ENCODE measurements at places on chromosomes 7 and 10.
A peak's percentile ranks its signal among the peaks of the same experiment; 100 is the strongest.

- DNase-seq, result no peak
These were observed 182.2 kb downstream of the PHF14 start for GRCh38 chr7:11155883-11156282.

DNA sequence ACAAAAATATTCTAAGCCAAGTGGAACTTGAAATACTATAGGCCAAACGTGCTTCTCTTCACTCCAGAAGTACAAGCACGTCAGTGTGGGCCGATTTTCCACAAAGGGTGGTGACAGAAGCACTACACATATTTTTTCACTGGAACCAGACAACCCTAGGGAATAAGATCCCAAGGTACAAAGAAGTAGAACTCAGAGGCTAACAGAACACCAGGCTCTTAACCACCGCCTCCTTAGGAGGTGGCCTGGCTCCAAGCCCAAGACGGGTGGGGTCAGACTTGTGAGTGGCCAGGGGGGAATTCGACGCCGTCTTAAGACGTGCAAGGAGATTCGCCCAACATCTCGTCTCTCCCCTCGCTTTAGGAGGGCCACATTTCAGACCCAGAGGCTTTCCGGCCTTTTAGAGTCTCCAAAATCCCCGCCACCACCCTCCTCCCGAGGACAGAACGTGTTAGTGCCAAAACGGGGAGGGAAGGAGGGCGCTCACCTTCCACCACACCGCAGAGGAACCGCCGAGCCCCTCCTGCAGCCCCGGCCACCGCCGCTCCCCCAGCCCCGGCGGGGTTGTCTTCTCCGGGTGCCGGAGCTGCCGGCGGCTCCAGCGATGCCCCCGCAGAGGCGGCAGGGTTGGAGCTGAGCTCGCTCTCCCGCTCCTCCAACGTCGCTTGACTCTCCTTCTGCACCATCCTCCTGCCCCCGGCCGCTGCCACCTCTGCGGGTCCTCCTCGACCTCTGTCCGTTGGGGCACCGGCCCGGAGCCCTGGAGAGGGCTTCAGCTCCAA, 716 bp downstream of the OGA start:
- DNase-seq, result peak; percentile 88

GRCh38 chr10:98621630-98622029, 174.9 kb upstream of the HPS1 start:
- no peak for DNase-seq

GRCh38 chr7:10299384-10299783, 674.3 kb upstream of the PHF14 start:
- DNase-seq, result no peak

DNA sequence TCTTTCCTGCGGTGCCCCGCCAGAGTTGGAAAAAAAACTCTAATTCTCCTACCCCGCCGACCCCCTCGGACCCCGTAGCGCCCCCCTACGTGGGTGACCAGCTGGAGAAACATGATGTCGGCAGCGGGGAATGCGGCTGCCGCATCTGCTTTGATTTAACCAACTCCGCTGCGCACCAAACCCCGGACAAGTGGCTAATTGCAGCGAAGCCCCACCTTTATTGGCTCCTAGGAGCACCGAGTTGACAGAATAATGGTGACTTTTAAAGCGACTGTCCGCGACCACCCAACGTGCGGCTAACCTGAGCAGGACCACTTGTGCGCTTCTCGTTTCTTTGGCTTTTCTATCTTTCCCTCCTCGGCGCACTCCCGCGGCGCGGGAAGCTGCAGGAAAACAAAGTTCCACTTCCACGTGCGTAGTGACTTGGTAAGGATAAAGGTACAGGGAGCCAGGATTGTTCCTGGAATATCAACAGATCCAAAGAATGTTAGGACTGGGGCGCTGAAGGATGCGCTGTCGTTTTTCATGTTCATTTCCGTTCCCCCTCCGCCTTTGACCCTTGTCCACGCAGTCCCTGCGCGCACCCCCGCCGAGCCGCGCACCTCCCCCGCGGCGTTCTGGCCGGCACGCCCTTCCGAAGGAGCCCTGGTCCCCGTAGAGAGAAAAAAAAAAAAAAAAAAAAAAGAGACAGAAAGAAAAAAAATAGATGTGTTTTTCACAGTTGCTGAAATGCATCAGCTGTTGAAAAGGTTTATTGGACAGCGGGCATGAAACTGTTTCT, 1.4 kb downstream of the WNT16 start:
- no peak for DNase-seq

DNA sequence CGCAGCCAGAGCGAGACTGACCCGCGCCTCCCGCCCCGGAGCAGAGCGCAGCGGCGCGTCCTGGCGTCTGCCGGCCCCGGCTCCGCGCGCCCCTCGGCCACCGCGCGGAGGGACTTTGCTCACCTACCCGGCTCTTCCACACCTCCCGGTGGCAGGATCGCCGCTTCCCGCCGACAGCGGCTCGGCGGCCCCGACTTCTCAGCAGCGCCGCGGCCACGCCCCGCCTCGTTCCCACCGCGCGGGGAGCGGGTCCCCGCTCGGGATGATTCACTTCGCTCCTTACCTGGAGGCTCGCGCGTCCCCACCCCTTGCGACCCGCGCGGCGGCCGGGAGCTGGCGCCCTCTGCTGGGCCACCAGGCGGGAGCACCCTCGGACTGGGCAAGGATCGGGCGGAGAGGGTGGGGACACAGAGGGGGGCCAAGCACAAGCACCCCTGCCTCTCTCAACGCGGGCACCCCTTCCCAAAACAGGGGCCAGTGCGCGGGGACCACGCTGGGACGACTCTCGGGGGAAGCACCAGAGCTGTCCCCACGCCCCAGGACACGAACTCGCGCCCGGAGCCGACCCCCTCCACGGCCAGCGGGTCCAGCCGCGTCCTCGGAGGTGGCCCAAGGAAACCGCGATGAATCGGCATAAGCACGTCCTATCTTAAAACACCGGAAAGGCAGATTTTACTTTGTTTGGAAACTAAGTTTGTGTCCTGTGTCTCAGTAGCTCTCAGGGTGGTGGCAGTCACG, 101.0 kb upstream of the SVIL start:
- DNase-seq, result no peak

- DNase-seq, result no peak
These were observed 137.3 kb downstream of the ELMO1 start for GRCh38 chr7:37311355-37311754.

- DNase-seq, result no peak
These were observed 5.9 kb downstream of the AGR3 start for GRCh38 chr7:16875861-16876260.

GRCh38 chr7:66099232-66099550, 15.5 kb upstream of the CRCP start:
- no peak for DNase-seq

GRCh38 chr10:61721431-61721830, 58.7 kb downstream of the CABCOCO1 start:
- no peak for DNase-seq

DNA sequence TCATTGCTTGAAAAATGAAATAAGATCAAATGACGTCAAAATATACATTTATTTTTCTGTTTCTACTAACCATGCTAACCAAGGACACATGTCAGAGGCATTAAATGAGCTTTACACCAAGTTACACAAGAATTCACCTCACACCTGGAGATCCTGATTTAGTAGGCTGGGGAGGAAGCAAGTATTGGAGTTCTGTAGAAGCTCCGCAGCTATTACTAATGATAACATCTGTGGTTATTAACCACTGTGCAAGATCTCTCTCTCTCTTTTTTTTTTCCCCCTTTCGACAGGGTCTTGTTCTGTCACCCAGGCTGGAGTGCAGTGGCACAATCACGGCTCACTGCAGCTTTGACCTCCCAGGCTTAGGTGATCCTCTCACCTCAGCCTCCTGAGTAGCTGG, 104.0 kb downstream of the ZNF22 start:
- no peak for DNase-seq

- DNase-seq, result no peak
These were observed 52.2 kb downstream of the FZD1 start for GRCh38 chr7:91316426-91316825.

- no peak for DNase-seq
These were observed 118.1 kb downstream of the ANLN start for GRCh38 chr7:36507475-36508440.

DNA sequence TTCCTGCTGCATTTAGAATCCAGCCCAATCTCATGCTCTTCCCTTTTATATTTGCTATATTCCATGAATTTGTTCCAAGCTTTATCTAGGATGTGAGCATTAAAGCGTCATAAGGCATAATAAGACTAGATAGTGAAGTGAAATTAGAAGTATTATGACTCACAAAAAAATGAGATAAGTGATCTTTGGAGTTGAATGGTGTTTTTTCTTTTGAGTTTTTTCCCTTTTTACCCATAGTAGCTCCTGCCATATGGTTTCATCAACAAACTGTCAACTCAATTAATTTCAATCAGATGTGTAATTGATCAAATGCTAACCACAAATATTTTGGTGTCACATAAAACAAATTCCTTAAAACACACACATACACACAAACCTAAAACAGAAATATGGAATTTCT, 17.0 kb downstream of the KLHDC10 start:
- no peak for DNase-seq

DNA sequence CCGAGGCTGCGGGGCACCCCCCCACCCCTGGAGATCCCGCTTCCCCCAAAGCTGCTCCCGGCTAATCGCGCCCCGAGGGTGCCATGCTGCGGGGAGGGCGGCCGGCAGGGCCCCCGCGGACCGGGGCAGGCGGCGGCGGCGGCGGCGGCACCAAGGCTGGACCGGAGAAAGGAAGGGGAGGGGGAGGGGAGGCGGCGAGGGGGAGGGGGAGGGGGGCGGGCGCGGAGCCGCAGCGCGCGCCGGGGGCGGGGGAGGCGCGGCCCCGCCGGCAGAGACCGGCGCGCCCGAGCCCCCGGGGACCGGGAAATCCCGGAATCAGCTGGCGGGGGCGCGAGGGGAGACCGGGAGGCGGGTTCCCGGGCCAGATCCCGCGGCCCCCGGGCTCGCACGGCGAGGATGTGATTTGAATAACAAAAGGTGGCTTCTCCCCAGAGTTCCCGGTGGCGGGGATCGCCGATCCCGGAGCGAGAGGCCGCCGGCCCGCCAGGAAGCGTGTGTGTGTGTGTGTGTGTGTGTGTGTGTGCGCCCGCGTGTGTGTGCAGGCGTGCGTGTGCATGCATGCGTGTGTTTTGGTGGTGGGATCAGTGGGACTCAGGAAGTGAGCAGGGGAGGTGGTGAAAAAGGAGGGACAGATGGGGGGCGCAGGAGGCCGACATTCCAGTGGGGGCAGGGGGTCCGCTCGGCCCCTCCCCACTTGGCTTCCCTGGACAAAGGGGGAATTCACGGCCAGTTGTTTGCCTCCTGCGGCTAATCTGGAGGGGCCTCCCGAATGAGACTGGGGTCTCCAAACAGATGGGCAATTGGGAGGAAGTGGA, 99.5 kb downstream of the HIP1 start:
- DNase-seq, result no peak

DNA sequence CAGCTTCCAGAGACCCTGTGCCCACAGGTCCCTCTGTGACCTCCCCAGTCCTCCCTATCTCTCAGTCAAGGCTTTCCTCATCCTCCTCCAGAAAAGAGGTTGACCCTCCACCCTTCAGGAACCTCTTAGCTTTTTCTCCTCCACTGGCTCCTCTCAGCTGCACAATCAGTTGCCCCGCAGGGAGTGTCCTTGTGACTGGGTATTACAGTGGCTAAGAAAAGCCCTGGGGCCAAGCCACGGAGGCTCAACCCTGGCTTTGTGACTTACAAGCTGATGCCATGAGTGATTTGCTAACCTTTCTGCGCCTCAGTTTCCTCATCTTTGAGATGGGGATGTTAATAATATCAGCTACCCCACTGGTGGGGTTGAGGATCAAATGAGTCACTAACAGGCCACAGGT, 66.4 kb upstream of the ZMIZ1 start:
- DNase-seq, result no peak

- no peak for DNase-seq
These were observed 233.4 kb upstream of the SLC26A5 start for GRCh38 chr7:103679151-103680132.

DNA sequence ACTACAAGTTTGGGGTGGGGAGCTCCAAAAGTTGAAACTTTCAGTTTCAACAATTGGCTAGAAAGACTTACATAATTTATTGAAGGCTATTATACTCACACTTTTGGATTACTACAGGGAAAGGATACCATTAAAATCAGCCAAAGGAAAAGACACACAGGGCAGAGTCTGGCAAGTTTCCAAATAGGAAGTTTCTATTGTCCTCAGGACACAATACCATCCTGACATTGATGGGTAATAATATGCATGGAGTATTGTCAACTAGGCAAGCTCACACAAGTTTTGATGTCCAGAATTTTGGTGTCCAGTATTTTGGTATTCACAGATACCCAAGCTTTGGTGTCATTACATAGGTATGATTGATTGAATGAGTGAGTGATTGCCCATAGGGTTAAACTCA, 872.6 kb upstream of the SORCS1 start:
- no peak for DNase-seq

GRCh38 chr7:113796557-113796956, 122.3 kb downstream of the PPP1R3A start:
- no peak for DNase-seq

- no peak for DNase-seq
These were observed 228.0 kb downstream of the ELMO1 start for GRCh38 chr7:37220664-37221063.

DNA sequence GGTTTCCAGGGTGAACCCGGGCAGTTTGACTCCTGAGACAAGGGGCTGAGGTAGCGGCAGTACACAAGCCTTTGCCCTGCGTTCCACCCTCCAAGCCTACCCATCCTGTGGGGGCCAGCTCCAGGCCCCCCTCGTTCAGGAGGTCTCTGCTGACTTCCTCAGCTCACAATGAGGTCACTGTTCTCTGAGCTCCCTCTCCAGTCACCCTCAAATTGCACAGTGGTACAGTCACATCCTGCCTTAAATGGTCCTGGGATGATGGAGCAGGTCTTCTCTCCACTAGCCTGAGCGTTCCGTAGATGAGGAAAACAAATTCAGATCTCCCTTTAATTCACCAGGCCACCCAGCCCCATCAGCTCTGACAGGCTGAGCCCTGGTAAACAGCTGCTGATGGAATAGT, 90.2 kb downstream of the SH3PXD2A start:
- peak; percentile 44 for DNase-seq

- peak; percentile 26 for DNase-seq
These were observed 31.3 kb downstream of the RNF216 start for GRCh38 chr7:5750031-5750653.

GRCh38 chr10:96321822-96322221, 17.6 kb downstream of the DNTT start:
- DNase-seq, result no peak

- no peak for DNase-seq
These were observed 14.7 kb downstream of the LRRC18 start for GRCh38 chr10:48924988-48925387.

GRCh38 chr7:104767826-104768536, 246.0 kb upstream of the KMT2E start:
- no peak for DNase-seq

- no peak for DNase-seq
These were observed 33.6 kb downstream of the TRRAP start for GRCh38 chr7:98911916-98912315.

- no peak for DNase-seq
These were observed 20.2 kb upstream of the PDGFA start for GRCh38 chr7:539731-540411.

- DNase-seq, result no peak
These were observed 7.3 kb upstream of the KIAA1217 start for GRCh38 chr10:24201503-24202180.

DNA sequence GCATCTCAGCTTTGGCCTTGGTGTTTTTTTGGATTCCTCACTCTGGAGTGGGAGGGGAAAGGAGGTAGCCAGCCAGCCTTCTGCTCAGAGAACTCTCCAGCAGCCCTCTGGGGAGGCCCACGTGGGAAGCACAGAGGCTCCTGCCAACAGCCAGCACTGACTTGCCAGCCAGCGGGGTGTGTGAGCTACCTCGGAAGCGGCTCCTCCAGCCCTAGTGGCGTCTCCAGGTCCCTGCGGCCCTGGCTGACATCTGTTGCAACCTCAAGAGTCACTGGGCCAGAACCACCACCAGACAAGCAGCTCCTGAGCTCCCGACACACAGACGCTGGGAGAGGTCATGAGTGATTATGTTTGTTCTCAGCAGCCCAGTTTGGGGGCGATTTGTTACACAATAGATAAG, 180.2 kb upstream of the FZD8 start:
- DNase-seq, result peak; percentile 17
